Endothelial cell (in vitro differentiated cells): ENCODE measurements at places on chromosomes 1 and 21.

GRCh38 chr1:107782217-107782845 lies 182.6 kb downstream of the VAV3 start:
- peak; percentile 46 for DNase-seq

DNA sequence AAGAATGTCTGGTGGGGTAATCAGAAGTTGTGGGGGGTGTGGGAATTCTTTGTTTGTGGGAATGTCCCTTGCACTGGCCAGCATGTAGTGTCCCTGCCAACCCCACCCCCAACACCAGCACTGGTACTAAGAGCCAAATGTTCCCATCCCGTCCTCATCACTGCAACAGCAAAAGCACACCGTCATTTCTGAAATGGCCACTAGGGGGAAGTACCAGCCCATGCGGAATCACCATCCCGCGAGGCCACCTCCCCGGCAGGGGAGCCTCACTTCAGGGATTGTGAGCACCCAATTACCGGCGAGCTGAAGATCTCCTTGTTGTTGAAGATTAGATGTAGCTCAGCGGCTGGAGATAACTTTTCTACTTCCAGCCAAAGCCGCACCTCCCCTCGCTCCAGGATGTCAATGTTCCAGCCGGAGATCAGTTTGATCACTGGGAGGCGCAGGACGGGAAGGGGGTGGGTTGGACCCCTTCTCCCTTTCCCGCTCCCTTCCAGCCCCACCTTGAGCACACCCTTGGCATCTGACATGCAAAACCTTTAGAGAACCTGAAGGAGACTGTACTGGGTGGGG lies 41.0 kb downstream of the MYOM3 start:
- DNase-seq = peak; percentile 85

DNA sequence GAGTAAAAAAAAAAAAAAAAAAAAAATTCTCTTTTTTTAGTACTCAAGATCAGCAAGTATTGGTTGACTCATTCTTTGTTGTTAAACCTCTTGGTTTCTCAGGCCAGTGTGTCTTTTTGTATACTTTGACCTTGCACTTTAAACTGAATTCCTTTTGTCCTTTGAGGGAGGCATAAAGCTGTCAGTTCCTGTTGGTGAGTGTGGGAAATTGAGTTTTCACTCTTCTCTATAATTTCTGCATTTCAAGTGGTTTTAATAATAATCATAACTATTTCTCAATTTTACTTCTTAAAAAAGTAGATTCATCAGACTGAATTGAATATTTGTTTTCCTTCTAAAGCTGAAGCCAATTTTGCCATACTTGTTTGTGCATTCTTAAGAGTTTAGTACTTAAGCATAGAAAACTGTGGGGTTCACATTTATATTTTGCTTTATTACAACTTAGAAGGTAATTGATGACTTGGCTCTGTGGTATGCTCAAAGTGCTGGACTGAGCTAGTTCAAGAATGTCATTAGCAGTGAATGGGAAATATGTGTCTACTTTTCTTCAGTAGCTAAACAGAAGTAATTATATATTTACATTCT lies 43.4 kb downstream of the ITSN1 start:
- DNase-seq = no peak

DNA sequence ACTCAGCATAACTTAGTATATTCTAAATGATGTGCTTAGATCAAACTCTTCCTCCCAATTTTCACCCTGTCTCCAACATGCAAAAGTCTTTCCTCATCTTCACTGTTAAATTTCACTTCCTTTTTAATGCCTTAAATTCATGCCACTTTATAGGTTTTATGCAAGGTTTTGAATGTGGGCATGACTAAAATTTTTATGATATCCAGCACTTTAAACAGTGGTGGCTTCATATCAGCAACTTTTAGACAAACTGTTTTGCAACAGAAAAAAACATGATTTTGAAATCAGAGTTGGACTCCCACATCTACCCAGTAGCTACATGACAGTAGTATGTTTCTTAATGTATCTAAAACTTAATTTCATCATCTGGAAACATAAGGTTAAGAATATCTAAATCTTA lies 84.7 kb upstream of the ZP4 start:
- DNase-seq = no peak

DNA sequence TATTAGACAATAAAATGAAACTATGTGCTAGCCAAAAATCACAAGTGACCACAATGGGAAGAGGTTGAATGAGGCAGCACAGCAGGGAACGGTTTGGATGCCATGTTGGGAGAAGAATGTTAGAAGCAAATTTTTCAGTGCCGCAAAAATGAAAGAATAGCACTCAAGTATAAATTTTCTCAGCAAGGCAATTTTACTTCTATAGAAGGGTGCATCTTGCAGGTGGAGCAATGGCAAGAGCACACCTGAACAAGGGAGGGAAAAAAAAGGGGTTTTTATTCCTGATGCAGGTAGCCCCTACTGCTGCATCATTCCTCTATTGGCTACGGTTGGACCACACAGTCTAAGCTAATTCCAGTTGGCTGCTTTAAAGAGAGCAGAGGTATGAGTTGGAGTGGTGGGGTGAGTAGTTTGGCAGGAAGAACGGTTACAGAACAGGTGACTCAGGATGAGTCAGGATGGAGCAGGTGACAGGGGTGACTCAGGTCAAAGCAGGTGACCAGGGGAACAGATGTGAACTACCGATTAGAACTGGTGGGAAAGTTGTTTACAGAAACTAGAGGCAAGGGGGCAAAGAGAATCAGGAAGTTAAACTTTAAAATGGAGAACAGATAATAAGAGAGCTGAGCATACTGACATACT lies 301.1 kb upstream of the NRIP1 start:
- DNase-seq = no peak

GRCh38 chr1:13549521-13549920 lies 34.1 kb upstream of the PDPN start:
- no peak for DNase-seq

GRCh38 chr1:64875606-64876005 lies 90.7 kb downstream of the JAK1 start:
- no peak for DNase-seq

- no peak for DNase-seq
Measured at GRCh38 chr1:233598891-233599541, 14.9 kb upstream of the KCNK1 start.

DNA sequence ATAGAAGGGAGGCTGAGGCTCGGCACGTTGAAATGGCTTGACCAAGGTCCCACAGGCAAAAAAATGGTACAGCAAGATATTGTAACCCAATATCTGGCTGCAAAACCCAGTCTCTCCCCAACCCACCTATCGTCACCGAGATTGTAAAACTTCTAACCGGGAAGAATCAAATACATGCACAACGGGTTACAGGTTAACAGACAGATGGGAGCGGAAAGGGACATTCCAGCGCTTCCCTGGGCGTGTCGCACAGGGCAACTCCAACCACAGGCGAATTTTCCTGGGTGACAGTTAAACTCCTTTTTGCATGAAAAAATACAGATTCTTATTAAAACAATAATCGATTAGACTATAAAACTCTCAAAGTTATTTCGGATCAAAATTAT lies 31.8 kb upstream of the JUN start:
- DNase-seq = peak; percentile 5

DNA sequence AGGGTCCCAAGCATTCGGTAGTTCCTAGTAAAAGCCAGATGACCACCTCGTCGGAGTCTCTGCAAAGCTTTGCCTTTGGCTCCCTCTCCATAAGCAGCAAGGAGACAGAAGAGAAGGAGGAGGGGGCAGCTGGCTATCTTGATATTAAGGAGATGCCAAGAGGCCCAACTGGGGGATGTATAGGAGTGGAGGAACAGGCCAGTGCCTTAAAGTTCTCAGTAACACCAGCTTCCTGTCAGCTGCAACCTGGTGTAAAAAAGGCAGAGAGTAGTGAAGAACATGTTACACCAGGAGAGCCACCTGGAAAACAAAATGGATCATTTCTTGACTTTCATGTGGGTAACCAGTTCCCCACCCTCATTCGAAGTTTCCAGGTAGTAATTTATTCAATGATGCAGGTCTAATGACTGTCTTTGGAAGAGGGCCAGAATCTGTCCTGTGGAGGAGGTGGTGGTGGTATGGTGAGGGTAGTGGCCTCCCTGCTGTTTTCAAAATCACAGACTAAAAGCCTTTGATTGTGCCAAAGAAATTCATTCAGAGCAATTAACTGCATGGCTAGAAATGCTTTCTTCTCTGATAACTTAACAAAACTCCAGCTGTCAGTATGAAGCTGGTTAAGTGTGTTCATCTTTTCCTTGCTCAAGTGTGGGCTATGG lies 27.3 kb downstream of the TMEM200B start:
- no peak for DNase-seq

DNA sequence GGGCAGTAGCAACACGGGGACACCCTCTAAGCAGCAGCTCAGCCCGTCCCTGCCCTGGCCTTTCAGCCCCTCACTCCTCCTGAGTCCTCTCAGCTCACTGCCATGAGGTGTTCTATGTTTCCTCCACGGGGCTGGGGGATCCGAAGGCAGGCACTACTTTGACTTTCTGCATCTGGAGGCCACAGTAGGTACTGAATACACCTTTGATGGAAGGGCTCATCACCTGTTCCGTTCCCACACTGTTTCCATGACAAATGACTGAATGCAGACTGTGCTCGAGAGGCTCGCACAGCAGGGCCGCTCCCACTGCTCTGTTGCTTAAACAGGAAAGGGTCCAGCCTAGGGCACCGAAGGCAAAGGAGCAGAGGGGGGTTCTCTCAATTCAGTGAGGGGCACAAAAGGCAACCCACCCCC lies 77.6 kb upstream of the DNAH14 start:
- no peak for DNase-seq

GRCh38 chr1:92188436-92189255 lies 29.1 kb upstream of the C1orf146 start:
- DNase-seq = no peak

DNA sequence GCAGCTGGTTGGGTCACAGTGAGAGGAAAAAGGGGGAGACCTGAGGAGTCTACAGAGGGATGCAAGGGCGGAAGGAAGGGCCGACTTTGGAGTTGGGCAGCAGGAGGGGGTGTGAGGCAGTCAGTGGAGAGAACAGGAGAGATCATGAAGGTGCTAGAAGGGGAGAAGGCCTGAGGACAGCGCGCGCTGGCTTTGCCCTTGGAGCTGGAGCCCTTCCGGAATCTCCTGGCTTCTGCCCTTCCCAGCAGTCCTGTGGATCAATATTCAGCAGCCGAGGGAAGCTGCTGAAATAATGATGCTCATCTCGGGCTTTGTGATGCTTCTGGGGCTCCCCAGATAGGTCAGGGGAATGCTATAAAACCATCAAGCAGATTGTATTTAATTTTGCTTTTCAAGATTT lies 26.7 kb downstream of the SLC37A1 start:
- no peak for DNase-seq

- no peak for DNase-seq
Measured at GRCh38 chr1:40595623-40596022, 64.2 kb downstream of the ZNF684 start.

DNA sequence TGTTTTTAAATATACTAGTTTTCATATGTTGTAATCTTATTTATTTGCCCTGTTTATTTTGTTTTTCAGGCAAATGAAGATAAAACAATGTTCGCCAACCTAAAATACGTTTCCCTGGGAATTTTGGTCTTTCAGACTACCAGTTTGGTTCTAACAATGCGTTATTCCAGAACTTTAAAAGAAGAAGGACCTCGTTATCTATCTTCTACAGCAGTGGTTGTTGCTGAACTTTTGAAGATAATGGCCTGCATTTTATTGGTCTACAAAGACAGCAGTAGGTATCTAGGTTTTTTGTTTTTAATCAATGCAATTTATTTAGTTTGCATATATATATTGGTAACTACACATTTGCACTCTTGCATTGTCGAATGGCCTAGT lies 23.7 kb downstream of the SLC35A3 start:
- DNase-seq = no peak

DNA sequence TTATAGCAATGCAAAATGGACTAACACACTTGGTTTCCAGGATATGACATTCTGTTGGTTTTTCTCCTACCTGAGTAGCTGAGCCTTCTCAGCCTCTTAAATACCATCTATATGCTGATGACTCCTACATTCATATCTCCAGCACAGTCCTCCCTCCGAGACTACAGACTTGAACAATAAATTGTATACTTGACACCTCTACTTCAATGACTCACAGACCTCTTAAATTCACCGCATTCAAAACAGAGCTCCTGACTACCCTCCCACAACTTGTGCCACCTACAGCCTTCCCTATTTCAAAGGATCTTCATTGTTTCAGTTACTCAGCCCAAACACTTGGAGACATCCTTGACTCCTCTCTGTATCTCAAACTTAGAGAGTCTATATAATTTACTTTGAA lies 66.8 kb upstream of the ASB17 start:
- DNase-seq = no peak

GRCh38 chr1:27391511-27392095 lies 819 bp upstream of the GPR3 start:
- no peak for DNase-seq

GRCh38 chr1:185699874-185700273 lies 34.3 kb upstream of the HMCN1 start:
- DNase-seq = no peak

- no peak for DNase-seq
Measured at GRCh38 chr1:1395166-1395565, 4.0 kb downstream of the CCNL2 start.

DNA sequence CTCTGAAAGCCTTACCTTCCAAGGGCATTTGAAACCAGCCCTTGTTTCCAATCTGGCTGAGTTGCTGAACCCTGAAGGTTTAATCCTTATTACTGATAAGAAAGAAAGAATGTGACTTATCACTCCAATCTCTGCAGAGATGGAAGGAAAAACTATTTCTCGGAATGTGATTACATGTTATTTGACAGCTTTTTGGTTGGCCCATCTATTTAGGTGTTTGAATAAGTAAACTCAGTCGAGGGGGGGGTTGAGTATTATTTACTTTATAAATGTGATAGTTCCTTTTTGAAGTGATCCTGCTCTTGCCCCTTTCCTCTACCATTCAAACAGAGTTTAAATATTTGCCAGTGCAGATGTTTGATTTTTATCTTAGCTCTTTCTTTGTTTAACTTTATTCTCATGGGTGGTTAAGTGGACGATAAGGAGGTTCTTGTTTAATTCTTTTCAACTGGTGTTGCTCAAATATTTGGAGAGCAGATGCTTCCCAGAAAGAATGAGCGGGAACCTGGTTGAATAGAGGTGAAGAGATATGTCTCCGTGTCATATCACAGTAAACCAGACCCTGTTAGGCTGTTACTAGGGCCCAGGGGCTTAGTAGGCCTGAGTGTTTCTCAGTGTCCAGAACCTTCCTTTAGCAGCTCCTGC lies 126.1 kb downstream of the CACHD1 start:
- DNase-seq = no peak

GRCh38 chr1:43388613-43389012 lies 987 bp downstream of the MED8 start:
- DNase-seq = no peak

DNA sequence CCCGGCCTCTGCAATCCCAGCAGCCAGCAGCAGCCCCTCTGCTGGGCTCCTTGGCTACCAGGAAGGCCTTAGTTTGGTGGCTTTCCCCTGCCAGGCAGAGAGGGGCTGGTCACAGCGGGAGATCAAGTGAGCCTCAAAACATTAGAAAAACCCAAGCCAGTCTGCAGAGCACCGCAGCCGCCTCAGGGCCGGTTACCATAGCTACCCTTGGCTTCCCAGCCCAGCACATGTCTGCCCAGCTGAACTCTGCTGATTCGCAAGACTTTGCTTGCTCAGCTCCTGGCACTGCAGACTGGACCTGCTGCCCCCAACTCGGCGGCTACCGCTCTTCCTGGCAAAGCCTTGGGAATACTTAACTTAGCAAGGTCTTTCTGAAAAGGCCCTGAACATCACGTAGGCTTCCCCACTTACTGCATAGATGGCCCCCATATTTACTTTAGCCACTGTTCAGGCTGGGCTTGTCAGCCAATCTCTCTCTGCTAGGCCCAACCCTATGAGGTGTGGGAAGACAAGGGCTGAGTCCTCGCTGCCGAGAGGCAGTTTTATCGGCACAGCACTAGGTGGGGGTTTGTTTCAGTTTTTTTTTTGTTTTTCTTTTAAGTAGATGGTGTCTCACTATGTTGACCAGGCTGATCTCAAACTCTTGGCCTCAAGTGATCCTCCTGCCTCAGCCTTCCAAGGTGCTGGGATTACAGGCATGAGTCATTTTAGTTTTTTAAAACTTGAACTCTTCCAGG lies 28.6 kb upstream of the PLEKHG5 start:
- no peak for DNase-seq
